ENCODE measurements at places on chromosomes 7 and 10. TPM values are rescaled to one million over a fixed set of nuclear protein-coding genes. Genes with fewer than 3 reads are reported as not detected.
A peak's percentile ranks its signal among the peaks of the same experiment; 100 is the strongest.

Gene EGFR
- 22.9 TPM for polyA plus RNA-seq

- no peak for DNase-seq
Measured at GRCh38 chr7:129777195-129777844, 165.8 kb downstream of the NRF1 start.

DNA sequence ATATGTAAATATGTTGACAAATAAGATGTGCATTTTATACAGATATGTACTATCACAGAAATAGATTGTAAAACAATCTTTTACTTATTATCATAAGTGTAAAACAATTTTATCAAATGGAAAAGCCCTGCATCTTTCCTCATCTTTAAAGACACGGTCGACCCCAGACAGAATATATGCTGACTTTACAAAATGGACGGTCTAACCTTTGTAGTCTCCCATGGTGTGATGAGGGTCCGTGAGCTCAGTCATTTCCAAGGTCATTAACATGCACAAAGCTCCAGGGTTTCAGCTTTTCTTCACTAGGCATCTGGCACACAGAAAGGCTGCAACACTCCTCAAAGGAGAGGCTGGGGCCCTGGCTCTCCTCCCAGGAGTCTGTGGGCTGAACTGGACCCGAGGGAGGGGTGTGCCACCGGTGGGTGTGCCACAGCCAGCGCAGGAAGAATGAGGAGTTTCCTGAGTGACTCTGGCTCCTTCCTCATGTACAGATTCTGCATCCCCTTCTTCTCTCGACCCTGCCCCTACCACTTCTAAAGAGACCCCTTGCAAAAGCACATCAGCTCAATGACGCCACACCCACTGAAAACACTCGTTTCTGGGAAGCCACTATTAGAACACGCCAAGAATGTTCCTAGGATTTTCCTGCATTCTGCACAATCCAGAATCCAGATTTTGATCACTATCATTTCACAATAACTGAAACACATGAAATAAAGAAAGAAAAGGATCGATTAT is 26.2 kb upstream of the ABLIM1 start:
- peak; percentile 86 for DNase-seq

- no peak for DNase-seq
Measured at GRCh38 chr10:71767420-71768035, 5.8 kb downstream of the VSIR start.

DNA sequence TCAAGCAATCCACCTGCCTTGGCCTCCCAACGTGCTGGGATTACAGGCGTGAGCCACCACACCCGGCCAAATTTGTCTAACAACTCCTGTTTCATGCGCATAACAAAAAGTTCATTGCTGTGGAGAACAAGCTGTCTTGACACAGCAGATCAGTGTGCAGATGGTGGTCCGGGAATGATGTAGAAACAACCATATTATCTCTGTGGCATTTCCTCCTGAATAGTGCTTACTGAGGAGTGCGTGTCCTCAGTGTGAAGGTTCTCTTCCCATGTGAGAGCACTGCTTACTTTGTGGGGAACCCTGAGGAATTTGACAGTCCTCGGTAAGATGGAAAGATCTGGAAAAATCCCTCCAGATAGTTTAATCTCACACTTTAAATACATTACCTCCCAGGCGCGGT is 30.3 kb upstream of the ZNF438 start:
- no peak for DNase-seq
